ENCODE measurements at places on chromosomes 1 and 21.

DNA sequence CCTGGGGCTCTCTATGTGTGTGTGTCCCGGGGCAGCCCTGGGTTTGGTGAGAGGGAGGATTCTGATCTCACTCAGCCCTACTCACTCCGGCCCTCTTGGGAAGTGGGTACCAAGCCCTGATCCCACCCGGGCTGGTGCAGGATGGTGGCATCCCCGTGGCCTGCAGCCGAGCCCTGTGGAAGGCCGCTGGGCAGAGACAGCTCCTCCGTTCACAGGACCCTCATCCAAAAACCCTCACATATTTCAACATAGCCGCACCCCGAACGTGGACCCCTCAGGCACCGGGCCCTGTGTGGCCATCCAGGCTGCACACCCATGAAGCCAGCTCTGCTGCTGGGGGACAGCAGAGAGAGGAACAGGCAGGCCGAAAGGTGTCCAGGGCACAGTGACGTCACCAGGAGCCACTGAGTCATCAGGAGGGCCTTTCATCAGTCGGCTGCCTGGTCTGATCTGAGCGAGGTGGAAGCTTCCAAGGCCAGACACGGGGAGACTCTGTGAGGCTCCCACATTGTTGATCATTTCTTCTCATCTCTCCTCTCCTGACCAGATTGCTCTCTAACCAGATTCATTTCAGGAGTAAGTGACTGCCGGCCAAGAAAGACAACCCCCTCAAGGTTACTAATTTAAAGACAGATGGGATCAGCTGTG lies 16.2 kb upstream of the GPR157 start:
- no peak for DNase-seq

GRCh38 chr1:44831516-44831915 lies 11.5 kb downstream of the PTCH2 start:
- DNase-seq = no peak

DNA sequence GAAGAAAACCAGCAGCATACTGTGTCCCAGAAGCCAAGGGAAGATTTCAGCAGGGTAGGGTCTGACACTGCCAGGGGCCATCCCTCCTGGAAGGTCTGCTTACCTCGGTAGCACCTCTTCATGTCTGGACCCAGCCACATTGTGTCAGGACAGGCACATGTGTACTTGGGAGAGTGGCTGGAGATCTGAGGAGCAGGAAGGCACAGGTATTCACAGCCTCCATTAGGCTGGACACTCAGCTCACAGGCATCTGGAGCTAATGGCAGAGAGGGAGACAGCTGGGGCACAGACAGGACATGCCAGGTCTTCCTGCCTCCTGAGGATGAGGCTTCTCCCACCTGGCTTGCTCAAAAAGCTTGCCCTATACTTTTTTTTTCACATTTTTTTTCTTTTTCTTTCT lies 19.9 kb upstream of the MAGOH start:
- no peak for DNase-seq

- no peak for DNase-seq
Measured at GRCh38 chr1:18557621-18558465, 72.8 kb upstream of the PAX7 start.

- DNase-seq = no peak
Measured at GRCh38 chr1:150288382-150288781, 5.3 kb upstream of the MRPS21 start.

- no peak for DNase-seq
Measured at GRCh38 chr1:65255035-65255655, 54.2 kb upstream of the DNAJC6 start.

GRCh38 chr1:245245021-245245667 lies 90.4 kb downstream of the KIF26B start:
- DNase-seq = no peak

DNA sequence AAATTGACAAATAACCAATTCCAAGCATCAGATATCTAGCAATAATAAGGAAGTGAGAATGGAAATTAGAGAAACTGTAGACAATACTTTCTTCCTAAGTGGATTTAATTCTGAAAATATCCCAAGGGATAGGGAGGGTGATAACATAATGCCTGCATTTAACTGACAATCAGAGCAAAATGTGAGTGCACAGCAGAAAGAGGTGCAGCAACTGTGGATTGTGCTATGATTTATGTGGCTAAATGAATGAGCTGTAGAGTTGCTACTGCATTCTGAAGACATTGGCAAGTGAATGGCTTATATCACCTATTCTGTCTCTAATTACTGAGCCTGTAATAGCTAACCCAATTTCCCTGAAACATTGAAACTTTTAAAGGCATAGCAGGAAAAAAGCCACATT lies 39.0 kb downstream of the OLFM3 start:
- no peak for DNase-seq

DNA sequence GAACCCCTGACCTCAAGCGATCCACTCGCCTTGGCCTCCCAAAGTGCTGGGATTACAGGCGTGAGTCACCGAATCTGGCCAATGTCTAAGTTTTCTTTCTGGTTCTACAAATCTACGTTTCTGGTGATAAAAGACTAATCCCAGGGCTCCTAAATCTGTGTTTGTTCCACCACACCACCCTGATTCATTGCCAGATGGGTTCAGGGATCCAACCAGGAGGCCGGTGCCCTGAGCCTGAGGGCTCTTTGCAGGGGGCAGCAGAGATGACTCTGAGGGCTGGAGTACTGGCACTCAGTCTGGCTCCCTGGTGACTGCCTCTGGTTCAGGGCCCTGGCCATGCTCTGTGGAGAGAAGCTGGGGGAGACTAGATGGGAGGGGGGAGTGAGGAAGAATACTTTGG lies 10.5 kb upstream of the OPRD1 start:
- DNase-seq = no peak

DNA sequence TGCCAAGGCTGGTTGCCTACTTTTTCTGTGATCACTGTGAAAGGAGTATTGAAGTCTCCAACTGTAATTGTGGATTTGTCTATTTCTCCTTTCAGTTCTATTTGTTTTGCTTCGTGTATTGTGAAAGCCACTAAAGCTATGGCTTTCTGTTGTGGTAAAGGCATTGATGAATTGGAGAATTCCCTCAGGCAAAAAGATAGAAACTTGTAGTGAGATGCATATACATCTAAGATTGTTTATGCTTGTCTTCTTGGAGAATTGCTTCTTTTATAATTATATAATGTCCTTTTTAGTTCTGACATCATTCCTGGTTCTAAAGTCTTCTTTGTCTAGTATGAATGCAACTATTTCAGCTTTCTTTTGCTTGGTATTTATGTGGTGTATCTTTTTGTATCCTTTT lies 36.8 kb downstream of the SWT1 start:
- no peak for DNase-seq

Data from activated T-cell treated with anti-CD3 and anti-CD28 coated beads for 1 hour (primary cell).